Keratinocyte (primary cell): ENCODE measurements at places on chromosomes 4 and X. TPM values are rescaled to one million over a fixed set of nuclear protein-coding genes. Genes with fewer than 3 reads are reported as not detected.

Gene HERC6
- polyA plus RNA-seq, result 33.9 to 36.0 TPM (median 34.1 TPM) in 3 replicates

Gene MTMR8
- 0.99 to 1.1 TPM (median 1.1 TPM) in 3 replicates for polyA plus RNA-seq

Gene WFS1
- polyA plus RNA-seq, result 7.0 to 11.7 TPM (median 9.9 TPM) in 3 replicates

Gene MMRN1
- not detected in 3 replicates for polyA plus RNA-seq

Gene SLC49A3
- 0.04 to 0.09 TPM in 2 of 3 replicates, not detected in the other for polyA plus RNA-seq
